Activated CD4-positive, alpha-beta T cell treated with anti-CD3 and anti-CD28 coated beads, Interleukin-2, amount 50 U/mL, for 4 hours (primary cell): ENCODE measurements at places on chromosomes 2 and 18.

DNA sequence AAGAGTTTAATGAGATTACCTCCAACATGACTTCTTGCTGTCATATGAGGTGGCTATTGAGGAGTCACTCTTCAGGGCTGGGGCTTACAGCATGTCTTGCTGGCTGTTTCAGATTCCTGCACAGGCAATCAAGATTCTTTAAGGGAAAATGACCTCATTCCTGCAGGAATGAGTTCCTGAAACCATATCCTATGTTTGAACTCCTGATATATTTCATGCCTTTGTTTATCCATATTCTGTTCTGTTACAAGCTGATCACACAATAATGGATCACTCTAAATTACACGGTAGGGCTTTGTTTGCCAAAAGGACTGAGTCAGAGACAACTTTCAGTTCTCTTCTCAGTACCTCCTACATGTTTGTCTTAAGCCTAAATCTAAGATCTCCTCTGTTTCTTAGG is 879.8 kb upstream of the PIK3C3 start:
- DNase-seq: no peak

DNA sequence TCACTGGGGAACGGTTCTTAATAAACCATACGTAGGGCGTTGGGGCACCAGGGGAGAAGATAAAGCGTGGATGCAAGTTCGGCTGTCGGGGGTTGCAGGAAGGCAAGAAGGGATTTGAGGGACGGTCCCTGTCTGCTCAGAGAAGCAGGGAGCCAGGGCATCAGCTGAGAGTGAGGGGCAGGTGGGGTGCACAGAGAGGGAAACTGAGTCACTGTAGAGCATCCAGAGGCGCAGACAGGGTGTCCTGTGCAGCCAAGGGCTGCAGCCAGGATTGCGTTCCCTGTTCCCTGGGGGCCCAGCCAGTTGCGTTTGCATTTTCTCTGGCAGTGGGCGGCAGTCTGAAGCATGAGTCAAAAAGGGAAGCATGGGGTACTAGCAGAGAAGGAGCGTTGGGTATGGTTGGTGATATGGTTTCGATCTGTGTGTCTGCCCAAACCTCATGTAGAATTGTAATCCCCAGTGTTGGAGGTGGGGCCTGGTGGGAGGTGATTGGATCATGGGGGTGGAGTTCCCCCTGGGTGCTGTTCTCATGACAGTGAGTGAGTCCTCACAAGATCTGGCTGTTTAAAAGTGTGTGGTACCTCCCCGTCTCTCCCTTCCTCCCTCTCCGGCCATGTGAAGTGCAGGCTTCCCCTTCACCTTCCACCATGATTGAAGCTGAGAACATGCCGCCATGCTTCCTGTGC is 202.9 kb downstream of the NDUFA10 start:
- no peak for DNase-seq

DNA sequence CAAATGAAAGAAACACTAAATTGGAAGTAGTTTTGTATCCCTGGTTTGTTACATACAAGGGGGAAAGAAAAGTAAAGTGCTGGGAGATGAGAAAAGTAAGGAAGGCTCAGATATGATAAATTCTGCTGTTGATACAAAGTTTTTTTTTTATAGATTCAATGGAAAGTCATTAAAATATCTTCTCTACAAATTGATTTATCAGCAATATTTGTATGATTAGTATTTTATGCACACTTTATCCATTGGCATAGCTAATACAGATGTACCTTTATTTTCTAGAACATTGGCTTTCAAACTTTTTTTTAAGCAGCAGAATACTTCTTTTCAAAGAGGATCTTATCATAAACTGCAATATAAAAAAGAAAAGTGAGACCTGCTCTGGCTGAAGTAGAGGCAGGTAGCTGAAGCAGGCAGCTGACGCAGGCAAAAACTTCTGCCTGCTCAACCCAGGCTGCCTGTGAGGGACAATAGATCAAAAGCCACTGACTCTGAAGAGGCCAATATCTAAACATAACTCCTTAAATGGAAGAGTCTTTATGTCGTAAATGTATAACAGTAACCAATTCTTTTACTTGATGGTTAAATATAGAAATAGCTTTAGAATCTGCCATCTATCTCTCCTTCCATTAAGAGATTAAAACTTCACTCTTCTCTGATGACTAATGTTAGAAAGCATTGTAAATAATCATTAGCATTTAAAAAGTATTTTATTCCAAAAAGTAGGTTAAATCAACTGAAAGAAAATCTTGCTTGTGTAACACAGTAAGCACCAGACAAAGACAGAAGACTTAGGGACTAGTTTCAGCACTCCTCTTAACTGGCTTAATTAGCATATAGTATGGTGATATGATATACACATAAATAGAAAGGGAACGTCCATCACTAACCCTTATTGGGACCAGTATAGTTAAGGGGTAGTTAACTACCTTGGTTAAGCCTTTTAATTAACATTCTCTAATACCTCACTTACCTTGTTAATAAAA is 174.2 kb downstream of the SLC39A10 start:
- DNase-seq: no peak

- DNase-seq: no peak
Measured at GRCh38 chr2:1209246-1209645, 204.0 kb upstream of the TPO start.

DNA sequence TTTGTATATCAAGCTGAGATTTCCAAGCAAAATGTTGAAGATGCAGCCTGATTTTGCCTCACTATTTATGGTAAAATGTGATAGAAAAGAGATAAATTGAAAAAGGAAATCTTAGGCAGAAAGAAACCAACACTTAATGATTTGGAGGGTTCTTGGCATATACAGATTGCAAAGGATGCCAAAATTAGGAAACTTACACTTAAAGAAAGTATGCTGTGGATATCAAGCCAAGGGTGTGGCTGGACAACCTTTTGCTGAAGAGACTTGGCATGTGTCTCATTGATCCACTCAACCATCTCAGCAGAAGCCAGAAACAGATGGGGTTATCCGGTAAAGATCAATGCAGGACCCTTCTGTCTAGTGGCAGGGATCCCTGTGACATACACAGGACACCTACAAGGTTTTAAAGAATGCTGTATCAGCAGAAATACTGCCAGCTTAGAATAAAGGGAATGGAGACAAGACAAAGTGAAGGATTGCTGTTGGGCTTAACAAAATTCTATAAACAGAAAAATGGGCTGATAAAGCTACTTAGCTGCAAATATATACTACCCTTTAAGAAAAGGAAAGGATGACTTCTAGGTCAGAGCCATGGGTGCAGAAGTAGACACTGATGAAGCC is 107.3 kb upstream of the CYP26B1 start:
- no peak for DNase-seq

GRCh38 chr2:114714313-114714712 is 271.9 kb downstream of the DPP10 start:
- DNase-seq: no peak

- DNase-seq: no peak
Measured at GRCh38 chr2:73081181-73081671, 9.7 kb upstream of the SFXN5 start.

DNA sequence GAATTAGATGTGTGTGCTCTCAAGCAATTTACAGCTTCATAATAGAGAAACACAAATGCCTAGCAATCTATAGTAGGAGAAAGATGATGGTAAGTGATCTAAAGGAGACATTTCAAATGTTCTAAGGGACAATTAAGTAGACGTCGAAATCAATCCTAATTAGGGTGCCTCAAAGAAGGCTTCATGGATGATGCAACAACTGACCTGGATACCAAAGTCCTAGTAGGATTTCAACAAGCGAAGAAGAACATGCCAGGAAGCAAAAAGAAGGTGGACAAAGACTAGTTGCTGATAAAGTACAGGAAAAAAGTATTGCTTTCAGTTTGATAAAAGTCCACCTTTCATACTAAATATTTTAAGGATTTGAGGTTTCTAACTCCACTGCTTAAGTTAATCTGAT is 12.5 kb downstream of the FIGN start:
- DNase-seq: no peak

- no peak for DNase-seq
Measured at GRCh38 chr18:48996901-48997463, 46.2 kb upstream of the SMAD7 start.

DNA sequence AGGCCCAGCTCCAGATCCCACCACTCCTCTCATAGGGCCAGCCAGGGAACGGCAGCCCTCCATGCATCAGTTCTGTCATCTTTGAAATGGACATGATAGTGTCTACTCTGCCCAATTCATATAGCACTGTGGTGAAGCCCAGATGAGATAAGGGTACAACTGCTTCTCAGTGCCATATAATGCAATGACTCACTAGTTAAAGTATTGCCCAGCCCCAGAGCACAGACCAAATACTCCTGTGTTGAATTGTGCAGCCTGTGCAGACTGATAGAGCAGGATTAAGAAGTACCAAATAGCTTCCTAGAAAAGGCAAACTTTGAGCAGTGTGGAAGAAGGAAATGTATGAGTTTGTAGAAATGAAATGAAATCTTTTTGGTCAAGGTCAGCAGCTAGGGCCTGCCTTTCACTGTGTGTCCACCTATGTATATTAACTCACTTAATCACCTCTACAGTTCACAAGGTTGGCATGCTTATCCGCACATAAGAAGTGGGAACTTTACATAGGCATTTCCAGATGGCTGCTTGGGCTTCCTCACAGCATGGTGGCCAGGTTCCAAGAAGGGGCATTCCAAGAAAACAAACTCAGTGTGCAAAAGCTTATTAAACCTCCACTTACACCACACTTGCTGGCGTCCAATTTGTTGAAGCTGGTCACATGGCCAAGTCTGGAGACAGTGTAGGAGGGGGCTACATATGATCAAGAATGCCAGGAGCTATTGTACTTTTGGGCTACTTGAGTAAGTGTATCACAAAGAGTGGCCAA is 102.8 kb upstream of the COPS8 start:
- no peak for DNase-seq

DNA sequence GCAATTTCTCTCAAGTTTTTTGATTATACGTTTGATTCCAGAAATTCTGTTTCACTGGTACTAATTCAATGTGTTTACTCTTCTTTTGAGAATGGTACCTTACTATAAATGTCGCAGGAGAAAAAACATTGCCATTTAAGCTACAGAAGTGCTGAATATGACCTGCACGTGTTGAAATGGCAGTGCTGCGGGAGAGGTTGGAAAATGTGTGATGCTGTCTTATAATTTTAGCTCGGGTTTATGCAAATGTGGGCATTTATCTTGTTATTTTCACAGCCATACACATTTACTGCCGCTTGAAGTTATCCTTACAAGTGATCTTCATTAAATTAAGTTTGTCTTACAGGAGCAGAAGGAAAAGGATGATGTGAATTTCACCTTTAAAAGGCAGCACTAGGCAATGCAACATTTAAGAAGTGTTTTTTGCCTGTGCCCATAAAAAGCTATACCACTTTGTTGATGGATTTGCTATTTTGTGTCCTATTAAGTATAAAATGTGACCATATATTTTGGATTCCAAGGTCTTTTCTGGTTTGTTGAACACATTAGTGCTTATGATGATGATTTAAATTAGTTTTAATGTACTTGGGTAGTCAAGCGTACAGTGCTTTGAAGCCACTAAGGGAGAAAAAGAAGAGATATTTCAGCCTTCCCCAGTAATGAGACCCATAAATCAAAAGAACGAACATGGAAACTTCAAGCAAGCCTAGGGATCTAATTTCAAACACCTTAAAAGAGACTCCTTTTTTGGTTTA is 112.1 kb downstream of the LTBP1 start:
- no peak for DNase-seq

DNA sequence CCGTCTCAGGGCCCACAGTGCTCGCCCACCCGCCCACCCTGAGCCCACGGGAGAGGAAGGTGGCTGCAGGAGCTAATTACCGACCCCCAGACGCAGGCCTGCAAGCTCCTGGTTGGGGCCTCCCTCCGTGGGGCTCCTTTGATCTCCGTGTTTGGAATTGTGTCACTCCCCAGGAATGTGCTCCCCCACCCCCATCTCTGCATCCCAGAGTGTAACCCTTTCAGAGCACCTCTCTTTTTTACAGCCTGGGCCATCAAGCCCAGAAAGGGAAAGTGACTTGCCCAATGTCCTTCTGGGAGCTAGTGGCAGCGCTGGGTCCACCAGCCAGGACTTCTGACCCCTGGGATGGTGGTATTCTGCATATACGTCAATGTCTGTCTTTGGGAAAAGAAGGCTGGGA is 335.1 kb downstream of the CYRIA start:
- DNase-seq: no peak

- DNase-seq: no peak
Measured at GRCh38 chr2:3644246-3644525, 13.8 kb upstream of the ALLC start.

DNA sequence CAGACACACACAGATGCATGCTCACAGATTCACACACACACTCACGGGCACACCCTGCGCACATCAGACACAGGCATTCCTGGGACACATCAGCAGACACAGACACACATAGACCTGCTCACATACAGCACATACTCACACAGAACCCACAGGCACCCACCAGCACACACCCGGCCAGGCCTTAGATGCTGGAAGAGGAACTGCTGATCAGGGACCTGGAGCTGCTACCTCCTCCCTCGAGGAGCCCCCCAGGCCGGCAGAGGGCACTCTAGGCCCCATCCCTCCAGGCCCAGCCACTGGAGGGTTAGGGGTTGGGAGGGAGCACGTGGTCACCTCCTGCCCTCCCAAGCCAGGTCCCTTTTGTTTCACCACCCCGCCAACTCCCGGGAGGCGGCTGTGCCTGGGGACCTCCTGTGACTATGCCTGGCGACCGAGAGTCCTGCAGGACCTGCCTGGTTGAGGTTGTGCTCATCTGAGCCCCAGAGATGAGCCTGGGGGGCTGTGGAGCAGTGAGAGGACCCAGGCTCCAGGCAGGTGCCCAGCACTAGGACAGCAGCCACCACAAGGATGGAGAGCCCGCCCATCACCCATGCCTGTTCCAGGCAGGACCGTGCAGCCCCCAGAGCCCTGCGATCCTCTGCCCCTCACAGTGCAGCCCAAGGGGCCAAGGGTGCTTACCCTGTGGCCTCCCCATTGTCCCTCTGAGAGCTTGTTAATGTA is 21.0 kb upstream of the PTMA start:
- peak; percentile 63 for DNase-seq

GRCh38 chr2:202056611-202057010 is 16.4 kb upstream of the KIAA2012 start:
- no peak for DNase-seq

DNA sequence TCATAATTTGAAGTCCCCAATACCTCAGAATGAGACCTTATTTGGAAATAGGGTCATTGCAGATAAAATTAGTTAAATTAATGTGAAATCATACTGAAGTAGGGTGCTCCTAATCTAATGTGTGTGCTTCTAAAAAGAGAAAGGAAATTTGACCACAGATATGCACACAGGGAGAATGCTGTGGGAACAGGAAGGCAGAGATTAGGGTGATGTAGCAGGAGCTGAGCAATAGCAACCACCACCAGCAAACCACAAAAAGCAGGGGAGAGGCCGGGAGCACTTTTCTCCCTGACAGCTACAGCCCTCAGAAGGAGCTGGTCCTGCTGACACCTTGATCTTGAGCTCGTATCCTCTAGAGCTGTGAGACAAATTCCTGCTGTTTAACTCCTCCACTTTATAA is 24.6 kb upstream of the SCG2 start:
- no peak for DNase-seq

- no peak for DNase-seq
Measured at GRCh38 chr2:138689705-138690104, 90.5 kb downstream of the NXPH2 start.

- no peak for DNase-seq
Measured at GRCh38 chr2:232322560-232323327, 55.8 kb upstream of the ALPP start.
